ENCODE measurements at places on chromosomes 2 and 18.

DNA sequence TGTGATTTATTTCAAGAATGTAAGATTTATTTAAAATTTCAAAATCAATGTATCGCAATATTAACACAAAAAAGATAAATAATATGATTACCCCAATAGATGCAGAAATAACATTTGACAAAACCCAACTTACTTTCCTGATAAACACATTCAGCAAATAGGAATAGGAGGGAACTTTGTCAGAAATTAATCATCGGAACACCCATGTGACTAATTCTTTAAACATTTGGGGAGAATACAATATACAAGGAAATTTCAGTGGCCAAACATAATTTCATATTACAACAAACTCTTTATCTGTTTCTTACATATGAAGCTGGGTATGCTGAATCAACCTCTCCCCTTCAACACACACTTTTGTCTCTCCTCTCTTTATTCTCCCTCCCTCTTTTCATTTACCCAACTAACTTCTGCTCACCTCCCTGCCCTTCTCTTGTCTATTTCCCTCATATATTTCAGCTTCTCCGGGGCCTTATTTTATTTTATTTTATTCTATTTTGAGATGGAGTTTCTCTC is 309.6 kb upstream of the CNTNAP5 start:
- no peak for DNase-seq

DNA sequence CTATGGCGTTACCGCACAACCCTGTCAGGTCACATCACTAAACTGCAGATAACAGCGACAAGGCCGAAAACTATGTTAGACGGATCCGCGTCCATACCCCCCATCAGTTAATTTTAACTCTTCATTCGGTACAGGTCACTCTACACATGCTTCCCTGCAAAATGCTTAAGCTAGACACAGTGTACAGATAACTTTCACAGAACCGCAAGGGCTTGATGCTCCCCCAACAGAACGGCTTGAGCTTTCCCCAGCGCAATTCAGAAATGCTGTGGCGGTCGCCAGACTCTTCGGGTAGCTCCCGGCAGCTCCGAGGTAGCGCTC is 283 bp upstream of the RBBP8 start:
- no peak for DNase-seq

GRCh38 chr2:188378371-188378950 is 86.8 kb downstream of the GULP1 start:
- no peak for DNase-seq

DNA sequence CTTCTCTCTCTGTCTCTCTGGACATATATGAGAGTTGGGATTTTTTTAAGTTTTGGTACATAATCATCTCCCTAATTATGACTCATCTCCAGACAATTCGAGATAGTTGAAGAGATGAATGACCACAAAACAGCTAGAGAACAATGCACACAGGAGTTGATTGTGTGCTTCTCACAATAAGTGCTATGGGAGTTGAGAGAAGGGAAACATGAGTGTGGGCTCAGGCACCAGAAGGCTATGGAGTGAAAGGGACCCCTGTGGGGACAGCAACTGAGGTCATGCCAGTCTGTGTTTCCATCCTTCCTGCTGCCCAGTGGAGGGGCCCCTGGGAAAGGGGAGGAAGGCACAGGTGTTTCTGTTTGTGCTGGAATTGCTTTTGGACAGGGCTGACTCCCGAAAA is 6.5 kb upstream of the YWHAQ start:
- no peak for DNase-seq

GRCh38 chr2:225532096-225532495 is 132.6 kb downstream of the NYAP2 start:
- no peak for DNase-seq
